ENCODE measurements at places on chromosomes 5 and 9.

DNA sequence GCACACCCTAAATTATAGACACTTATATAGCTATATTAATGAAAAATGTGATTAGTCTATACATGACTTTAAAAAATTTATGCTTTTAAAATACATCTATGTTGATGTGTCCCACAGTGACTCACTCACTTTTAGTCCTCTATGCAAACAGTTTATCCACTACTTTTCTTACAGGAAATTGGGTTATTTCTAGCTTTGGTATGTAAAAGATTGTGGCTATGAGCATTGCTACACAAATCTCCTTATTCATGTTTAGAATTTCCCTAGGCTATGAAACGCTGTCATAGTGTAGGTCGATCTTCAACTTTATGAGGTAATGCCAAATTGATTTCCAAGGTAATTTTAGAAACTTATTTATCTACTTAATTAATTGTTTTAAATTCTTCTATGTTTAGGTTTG is 687.4 kb downstream of the PRR16 start:
- DNase-seq, result no peak

GRCh38 chr5:33260098-33260497 is 180.7 kb upstream of the TARS1 start:
- no peak for DNase-seq

DNA sequence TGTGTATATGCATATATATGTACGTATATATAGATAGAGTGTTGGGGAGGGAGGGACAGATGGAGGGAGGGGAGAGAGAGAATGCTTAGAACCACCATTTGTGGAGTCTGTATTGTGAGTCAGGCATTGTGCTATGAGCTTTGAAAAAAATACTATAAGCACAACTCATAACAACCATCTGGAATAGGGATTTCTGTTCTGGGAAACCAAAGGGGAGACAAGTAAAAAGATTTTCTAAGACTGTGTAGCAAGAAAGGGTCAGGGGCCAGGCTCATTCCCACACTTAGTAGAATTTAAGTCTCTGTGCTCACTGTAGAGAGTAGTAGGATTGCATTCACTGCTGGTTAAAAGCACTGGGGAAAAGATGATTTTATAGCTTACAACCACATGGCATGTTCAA is 202.3 kb upstream of the SGCD start:
- no peak for DNase-seq

GRCh38 chr5:168327019-168327421 is 35.6 kb downstream of the WWC1 start:
- DNase-seq, result no peak

GRCh38 chr5:147170603-147171002 is 64.2 kb upstream of the STK32A start:
- DNase-seq, result no peak

- peak; percentile 53 for DNase-seq
Observed at GRCh38 chr9:36191290-36191645, 547 bp downstream of the CLTA start.

GRCh38 chr9:74770508-74771261 is 117.0 kb downstream of the TRPM6 start:
- peak; percentile 39 for DNase-seq

GRCh38 chr9:75707191-75707590 is 183.3 kb upstream of the PCSK5 start:
- DNase-seq, result no peak

DNA sequence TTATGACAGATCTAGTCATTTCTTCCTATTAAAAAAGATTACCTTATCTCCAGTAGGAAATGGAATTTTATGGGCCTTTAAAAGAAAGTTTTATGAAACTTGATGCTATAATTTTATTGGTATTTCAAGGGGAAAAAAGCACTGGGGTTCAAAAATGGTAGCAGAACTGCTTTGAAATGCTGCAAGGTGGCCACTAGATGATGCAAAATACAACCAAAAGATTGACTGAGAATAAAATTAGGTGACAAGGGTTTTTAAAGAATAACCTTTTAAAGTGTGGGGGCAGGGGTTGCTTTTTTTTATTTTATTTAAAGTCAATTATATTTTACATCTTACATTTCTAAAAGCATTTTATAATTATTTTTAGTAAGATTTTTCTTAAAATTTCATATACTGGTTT is 61.7 kb downstream of the KLF9 start:
- no peak for DNase-seq

DNA sequence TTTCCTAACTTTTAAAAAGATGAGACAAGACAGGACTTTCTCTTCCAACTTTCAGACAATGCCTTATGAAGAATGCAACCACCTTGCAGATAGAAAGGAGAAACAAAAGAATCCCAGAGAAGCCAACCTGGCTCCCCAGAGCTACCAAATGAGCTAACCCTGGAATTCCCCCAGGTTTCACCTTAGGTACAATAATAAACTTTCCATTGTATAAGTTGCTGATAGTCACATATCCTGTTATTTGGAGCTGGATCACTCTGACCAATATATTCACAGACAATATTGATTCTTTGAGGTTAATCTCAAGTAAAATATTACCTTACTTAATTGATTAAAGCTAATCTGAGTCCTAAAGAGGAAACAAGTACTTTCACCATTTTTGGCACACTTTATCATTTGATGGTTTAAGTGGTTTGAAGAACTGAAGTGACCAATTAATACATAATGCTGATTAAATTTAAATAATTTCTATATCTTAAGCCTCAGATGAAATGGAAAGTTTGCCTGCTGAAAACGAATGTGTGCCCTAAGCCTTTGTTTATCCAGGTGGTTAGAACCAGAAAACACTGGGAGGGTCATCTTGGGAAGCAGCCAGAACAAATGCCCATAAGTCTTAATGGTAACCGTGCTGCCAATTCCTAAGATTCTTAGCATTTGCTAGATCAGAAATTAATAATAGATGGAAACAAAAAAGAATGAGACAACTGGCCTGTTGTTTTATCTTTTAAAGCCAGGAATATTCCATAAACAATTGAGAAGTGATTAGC is 159.6 kb upstream of the SLC12A2 start:
- DNase-seq, result no peak

DNA sequence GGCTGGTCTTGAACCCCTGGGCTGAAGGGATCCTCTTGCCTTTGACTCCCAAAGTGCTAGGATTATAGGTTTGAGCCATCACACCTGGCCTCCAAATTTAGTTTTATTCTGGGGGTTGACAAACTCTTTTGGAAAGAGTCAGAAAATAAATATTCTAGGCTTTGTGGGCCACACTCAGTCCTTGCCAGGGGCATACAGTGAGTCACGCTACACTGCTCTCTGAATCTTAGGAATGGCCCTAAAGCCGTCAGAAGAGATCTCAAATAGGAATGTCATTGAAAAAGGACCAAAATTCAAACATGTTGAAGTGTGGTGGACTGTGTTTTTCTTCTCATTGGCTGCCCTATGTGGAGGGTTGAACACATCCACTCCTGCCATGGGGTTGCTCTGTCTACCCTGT is 127.7 kb upstream of the BASP1 start:
- DNase-seq, result no peak

DNA sequence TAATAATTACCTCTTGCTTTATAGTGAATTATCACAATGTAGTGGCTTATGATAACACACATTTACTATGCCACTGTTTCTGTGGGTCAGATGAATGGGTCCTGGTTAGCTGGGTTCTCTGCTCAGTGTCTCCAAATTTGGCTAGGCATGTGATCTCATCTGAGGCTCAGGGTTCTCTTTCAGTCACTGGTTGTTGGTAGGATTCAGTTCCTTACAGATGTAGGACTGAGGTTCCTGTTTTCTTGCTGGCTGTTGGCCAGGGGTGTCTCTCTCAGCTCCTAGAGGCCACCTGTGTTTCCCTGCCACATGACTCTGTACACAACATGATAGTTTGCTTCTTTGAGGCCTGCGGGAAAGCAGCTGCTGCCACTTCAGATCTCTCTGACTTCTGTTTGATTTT is 7.1 kb downstream of the NFX1 start:
- DNase-seq, result peak; percentile 17

- peak; percentile 42 for DNase-seq
Observed at GRCh38 chr9:112754578-112754977, 4.0 kb downstream of the SNX30 start.

DNA sequence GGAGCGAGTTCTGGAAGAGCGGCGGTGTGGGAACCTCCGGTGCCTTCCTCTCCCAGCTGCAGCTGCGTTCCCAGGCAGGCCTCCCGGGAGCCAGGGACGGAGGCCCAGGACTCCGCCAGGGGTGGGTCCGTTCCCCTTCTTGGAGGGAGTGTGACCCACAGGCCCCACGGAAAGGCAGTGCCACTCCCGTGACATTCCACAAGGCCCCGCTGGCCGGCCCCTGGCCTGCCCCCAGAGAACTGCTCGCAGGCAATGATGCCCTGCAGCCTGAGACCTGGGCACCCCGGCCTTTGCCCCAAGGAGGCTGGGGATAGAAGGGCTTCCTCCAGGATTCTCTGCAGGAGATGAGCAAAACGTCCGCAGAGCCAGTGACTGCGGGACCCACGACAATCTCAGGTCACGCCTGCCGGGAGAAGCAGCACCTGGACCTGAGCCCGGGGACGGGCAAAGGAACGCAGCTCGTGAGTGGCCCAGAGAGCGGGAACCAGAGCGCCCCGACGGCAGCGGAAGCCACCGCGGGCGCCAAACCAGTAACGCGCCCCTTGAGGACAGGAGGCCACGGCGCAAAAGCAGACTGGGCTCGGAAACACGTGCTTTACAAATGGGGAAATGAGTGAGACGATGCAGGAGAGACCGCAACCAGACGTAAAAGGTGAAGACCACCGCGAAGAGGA is 9.3 kb downstream of the OBP2B start:
- peak; percentile 24 for DNase-seq

DNA sequence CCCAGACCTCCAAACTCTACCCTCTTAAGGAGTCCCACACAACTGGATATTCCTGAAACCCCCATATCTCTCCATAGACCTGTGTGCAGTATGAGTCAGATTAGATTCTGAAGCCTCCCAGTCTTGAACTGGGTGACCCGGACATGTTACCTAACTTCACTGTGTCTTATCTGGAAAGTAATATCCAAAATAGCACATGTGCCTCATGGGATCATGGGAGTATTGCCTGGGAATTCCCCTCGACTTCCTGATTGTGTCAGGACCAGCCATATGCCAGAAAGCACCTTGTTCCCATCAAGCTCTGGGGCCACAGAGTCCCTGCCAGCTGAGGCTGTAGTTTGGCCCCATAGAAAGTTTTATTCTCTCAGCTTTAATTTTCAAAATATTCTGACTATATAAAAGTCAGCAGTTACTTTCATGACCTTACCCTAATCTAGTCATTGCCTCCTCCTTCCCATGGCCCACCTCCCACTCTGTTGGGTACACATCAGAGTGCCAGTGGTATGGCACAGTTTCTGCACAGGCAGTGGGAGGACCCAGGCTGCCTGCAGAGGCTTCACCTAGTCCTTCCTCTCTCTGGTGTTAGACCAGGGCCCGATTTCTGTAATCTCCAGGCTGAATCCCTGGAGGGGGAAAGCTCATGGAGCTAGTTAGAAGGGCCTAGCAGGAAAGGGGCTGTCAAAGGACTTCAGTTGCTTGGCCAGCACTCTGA is 19.5 kb upstream of the B4GALT1 start:
- DNase-seq, result no peak
